ENCODE measurements at places on chromosomes 16 and 17.

DNA sequence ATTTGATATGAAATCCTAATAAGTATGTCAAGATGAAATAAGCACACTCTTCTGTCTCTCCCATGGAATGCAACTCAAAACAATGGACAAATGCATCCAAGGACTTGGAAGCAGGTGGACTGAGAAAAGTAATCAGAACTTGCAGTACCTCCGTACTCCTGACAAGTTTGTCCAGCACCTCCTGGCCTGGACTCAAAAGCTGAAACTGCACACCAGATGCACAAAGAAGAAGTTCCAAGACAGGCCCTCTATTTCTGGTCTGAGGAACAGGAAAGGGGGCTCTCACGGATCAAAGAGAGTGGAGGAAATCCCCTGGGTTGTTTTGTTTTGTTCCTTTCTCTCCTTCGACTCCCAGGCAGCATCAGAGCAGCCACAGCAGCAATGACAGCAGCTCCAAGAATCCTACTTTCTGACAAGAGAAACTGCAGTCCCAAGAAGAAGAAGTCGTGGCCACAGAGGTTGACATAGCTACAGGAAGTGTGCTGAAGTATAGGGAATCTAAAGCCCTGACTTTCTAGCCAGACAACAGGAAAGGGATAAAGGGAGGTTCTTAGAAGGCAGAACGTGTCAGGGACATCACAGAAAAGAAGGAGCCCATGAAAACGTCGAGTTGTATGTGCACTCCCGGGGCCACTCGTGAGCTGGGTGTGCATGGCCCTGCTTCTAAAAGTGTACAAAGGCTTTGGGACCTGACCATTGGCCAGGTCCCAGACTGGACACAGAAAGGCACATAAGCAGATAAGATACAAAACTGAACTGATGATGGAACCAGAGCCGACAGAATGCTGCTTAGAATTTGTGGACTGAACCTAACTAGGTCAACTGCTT, 29.3 kb downstream of the AKAP10 start:
- no peak for DNase-seq

DNA sequence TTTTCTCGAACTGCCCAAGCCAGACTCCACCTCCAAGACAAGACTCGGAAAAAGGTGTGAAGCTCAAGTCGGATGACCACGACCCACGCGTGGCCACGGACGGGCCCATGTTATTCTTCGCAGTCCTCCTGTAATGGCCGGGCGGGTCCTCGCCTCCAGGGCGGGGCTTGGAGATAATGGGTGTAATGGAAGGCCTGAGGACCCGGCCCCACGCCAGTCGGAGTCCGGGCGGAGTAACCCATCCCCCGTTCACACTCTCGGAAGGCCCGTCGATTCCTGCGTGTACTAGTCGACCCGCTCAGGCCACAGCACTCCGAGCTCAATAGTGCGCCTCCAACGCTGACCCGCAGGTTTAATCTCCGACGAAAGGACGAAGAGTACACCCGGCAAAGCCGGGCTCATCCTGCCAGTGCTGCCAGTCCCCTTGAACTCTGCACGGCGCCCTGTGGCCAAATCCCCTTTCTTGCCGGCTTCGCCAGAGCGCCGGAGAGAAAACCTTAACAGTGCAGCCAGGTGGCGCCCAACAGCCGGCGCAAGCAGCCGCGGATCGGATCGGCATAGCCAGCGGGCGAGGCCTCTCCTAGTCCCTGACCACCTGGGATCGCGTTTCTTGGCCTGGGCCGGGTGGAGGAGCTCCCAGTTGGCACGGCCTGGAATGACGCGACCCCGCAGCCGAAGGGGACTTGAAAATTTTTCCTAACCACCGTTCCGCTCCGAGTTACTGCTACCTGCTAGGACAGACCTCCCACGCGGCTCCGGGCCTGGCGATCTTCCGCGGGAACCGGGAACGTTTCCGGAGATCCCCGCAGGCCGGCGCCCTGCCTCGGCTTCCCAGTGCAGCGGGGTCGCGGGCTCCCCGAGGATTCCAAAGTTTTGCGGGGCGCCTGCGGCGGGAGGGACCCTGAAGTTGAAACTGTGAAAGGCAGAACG, 762.0 kb downstream of the KCNJ18 start:
- DNase-seq = no peak

GRCh38 chr17:8032442-8032841, 6.4 kb upstream of the ALOX15B start:
- DNase-seq = no peak

GRCh38 chr17:4397840-4398239, 31.4 kb upstream of the UBE2G1 start:
- DNase-seq = no peak

GRCh38 chr17:76551685-76552084, 11.8 kb downstream of the PRCD start:
- no peak for DNase-seq

DNA sequence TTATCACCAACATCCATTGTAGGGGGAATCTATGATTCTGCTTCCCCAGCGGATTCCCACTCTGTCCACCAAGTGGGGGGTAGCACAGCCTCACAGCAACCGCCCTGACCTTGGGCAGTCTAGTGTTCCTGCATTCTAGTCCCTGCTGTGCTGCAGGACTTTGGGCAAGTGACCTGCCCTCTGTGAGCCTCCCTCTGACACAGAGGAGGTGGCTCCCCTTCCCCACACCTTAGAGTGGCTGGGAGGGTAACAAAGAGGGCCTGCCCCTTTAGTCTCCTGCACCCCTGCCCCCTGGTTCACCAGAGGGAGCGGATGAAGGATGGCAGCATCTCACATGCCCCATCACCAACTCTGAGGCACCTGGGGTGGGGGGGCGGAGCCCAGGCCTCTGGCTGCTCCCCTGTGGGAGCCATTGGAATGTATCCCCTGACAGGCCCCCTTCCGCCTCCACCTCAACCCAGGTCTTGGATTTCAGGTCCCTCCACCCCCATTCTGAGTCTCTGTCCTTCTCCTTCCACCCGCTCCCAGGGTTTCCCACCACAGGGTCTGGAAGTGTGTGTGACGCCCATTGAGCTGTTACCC, 10.1 kb downstream of the GAS2L2 start:
- DNase-seq = no peak

DNA sequence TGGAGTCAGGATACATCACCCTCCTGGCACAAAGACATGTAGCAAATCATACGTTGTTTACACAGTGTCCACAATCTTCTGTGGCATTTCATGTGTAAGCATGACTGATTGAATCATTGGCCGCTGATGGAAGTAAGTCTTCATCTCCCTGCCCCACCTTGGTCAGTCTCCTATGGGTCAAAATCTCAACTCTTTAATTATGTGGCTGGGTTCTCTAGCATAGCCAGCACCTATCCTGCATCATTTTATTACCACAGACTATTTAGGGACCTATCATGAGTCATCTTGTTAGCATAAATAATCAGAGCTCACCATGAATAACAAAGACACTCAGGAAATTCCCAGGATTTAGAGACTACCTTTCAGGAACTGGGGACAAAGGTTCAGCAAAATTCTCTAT, 15.9 kb downstream of the TANC2 start:
- DNase-seq = no peak

DNA sequence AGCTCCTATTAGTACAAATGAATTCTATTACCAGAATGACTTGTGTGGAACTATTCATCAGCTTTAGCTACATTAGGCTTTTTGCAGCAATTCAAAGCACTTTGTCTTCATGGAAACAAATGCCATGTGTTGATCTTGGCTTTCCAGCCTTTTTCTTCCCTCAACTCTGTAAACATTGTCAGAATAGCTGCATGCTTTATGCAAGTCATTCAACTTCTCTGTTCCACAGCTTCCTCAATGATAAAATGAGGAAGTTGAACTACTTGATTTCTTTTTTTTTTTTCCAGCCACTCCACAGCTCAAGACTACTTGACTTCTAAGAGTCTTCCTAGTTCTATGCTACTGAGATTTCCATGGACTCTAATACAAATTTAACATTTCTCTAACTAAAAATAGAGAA, 41.1 kb downstream of the KIAA0753 start:
- DNase-seq = no peak

GRCh38 chr16:22945361-22945760, 131.4 kb downstream of the HS3ST2 start:
- DNase-seq = no peak

- peak; percentile 94 for DNase-seq
Observed at GRCh38 chr16:81076566-81077075, 417 bp downstream of the C16orf46 start.

- DNase-seq = no peak
Observed at GRCh38 chr16:82323171-82323570, 153.1 kb upstream of the MPHOSPH6 start.

DNA sequence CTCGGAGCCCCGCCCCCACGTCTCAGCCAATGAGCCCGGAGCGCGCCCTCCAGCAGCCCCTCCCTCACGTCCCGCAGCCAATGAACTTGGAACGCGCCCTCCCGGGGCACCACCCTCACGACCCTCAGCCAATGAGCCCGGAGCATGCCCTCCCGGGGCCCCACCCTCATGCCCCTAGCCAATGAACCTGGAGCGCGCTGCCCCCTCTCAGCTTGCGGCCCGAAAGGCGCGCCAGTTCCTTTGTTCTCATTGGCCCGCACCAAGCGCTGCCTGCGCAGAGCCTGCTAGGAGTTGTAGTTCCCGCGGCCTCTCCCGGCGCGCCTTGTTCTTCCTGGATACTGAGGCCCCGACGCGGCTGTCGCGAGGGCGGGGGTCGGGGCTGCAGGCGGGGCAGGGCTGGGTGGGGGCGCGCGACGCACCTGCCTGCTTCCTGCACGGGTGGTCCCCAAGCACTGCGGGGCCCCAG, at the start of gene LRRC45:
Gene LRRC45 (plus strand): TSS at position 325 of the 466 bp plus-strand sequence. CDS start 339 bp downstream, outside the sequence.
- peak; percentile 99 for DNase-seq

GRCh38 chr17:49461580-49461979, 33.5 kb upstream of the NGFR start:
- no peak for DNase-seq

GRCh38 chr17:68036304-68037147, 991 bp downstream of the KPNA2 start:
- DNase-seq = peak; percentile 62

GRCh38 chr16:85422632-85423550, 190.2 kb upstream of the GSE1 start:
- DNase-seq = peak; percentile 89

DNA sequence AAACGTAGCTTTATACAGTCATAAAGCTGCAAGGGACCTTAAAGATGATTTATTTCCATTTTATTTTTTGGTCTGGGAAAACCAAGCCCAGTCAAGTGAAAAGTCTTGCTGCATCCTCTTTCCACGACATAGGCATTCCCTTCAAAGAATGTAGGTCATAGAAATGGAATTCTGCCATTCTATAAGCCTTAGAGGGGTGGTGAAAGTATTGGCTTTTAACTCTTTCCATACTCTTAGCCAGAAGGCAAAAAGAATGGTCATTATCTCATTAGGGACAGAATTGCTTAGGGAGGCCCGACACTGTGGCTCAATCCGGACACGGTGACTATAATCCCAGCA, 7.9 kb upstream of the MSL1 start:
- no peak for DNase-seq

- no peak for DNase-seq
Observed at GRCh38 chr17:58325976-58326468, 2.6 kb downstream of the TSPOAP1 start.

DNA sequence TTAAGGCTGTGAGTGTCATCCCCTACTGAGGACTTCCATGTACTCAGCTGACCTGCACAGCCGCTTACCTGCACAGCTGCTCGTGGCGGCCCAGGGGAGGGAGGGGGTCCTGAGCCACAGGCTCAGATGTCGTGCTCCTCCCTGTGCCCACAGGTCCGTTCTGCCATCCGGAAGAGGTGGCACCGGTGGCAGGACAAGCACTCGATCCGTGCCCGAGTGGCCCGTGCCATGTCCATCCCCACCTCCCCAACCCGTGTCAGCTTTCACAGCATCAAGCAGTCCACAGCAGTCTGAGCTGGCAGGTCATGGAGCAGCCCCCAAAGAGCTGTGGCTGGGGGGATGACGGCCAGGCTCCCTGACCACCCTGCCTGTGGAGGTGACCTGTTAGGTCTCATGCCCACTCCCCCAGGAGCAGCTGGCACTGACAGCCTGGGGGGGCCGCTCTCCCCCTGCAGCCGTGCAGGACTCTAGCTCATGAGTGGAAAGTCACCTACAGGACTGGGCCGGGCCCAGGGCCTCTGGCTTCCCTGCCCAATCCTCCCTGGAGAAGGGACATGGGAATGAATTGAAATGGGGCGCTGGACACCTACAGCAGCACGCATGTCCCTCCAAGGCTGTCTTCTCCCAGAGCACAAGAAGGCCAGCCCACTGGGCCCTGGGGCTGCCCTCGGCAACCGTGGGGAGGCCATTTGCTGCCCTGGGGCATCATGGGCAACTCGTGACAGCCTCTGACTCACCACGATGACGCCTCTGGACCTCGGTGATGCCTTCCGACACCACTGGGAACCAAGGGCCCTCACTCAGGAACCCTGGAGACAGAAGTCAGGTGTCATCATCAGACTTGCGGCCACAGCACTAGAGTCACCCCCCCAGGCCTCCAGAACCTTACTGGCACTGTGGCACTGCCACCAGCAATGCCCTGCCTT, 9.9 kb upstream of the SPPL2C start:
- no peak for DNase-seq

- DNase-seq = no peak
Observed at GRCh38 chr17:78369791-78370381, 8.6 kb upstream of the PGS1 start.

DNA sequence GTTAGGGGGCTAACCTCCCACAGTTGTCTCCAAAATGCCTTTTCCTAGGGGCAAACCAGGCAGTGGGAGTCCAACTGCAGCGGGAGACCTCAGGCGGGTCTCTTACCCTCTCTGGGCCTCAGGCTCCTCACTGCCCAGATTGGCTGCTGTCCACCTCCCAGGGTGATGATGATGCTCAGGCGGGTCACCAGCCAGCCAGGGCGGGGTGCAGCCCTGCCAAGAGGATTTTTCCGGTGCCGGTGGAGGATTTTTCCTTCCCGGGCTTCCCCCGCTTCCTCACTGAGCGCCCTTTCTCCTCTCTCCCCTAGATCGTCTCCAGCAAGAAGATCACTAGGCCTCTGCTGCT, 22.8 kb downstream of the CPNE2 start:
- DNase-seq = no peak

DNA sequence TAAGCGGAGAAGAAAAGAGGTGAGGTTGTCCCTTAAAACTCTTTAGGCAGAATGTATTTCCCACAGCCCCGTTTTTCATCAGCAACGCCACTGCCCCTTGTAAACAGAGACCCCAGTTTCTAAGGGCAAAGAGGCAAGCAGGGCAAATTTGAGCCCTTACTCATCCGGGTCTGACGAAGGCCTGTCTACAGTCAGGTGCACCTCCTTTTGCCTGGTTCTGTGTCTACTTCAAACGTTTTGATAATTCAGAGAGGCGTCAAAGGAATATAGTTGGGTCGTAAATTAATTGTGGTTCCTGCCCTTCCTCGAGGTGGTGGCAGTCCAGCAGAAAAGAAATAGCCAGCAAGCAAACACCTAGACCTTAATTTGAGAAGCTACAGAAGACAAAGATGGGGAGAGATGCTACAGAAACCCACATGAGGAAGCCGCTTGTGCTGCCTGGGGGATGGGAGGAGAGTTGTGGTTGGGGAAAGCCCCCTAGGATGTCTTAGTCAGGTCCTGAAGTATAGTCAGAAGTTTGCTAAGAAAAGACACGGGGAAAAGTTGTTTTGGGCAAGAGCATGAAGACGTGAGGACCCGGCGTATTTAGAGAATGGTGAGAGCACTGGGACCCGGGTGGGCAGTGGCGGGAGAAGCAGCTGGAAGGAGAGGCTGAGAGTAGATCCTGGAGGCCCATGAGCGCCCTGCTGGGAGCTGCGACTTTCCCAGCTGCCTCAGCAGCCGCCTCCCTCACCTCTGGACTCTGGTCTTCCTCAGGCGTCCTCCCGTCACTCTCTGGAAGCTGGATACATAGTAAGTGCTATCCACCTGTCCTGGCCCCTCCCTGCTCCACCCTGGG, 2.4 kb downstream of the FBRS start:
- peak; percentile 22 for DNase-seq

GRCh38 chr16:87860553-87861299, 8.6 kb downstream of the SLC7A5 start:
- peak; percentile 66 for DNase-seq

GRCh38 chr17:80941171-80941570, 50.5 kb upstream of the CHMP6 start:
- DNase-seq = no peak
